Cardiac fibroblast (primary cell): ENCODE measurements at places on chromosomes 3 and 15.

- no peak for DNase-seq
These were observed 3.3 kb downstream of the RHOV start for GRCh38 chr15:40870716-40871115.

DNA sequence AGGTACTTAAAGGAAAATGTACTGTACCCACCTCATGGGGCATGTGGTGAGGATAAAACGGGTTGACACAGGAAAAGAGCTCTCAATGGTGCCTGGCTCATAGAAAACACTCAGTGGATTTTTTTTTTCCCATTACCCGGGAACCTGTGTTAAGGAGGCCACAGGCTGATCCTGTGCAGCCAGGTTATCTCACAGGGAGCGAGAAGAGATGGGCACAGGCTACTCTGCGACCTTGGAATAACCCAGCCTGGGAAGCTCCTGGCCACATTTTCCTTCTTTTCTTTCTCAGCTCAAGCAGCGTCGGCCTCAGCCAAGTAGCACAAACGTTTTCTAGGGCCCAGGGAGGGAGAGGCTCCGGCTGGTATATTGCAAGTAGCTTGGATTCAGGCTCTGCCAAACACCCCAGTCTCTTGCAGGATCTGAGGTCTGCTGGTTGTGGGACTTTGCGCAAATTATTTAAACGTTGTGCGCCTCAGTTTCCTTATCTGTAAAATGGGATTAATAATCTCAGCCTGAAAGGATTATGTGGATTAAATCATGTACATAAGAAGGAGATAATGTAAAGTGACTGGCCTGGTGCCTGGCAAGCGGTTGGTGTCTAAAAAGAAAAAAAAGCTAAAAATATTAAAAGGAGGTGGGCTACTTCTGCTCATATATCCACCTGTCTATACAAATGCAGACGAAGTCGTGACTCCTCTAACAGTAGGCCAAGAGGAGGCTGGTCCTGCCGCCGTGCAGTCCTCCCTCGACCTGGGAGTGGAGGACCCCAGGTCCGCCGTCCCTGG, 2.2 kb downstream of the FURIN start:
- peak; percentile 48 for DNase-seq

DNA sequence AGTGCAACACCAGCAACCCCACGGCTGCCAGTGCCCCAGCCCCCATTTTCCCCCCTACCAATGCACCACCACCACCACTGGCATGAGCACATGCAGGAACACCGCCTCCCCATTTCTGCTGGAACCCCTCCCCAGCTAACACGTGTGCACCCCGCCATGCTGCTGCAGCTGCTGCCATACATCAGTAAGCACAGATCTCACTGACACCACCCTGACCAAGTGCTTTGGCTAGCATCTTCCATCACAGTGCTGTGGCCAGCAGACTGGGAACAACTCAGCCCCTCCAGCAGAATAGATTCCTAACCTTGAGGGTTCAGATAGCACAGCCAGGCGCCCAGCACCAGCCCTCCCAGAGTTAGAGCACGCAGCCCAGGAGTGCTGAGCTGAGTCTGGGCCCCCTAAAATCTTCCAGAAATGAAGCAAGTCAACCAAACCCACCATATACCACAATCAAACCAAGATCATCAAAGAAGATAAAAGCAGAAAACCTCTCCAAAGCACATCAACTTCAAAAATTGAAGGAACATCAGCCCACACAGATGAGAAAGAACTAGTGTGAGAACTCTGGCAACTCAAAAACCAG, 81.2 kb upstream of the CDV3 start:
- DNase-seq = no peak

- peak; percentile 90 for DNase-seq
These were observed 54.7 kb upstream of the GK5 start for GRCh38 chr3:142279965-142280590.

- DNase-seq = no peak
These were observed 87.2 kb upstream of the TNFAIP8L3 start for GRCh38 chr15:51181905-51182304.

GRCh38 chr15:42903388-42904324, 16.9 kb downstream of the TTBK2 start:
- no peak for DNase-seq

DNA sequence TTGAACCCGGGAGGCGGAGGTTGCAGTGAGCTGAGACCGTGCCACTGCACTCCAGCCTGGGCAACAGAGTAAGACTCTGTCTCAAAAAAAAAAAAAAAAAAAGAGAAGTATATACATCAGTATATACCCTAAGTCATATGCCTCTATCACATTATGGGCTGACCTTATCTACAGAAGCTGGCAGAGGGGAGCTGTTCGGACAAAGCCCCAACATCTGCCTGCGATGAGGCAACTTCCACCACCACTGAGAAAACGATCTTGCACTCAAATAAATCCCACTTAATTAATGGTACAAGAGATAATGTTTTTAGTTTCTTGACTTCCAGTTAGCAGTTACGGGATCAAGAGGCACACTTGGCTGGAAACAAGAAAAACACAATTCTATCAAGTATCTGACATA, 2.2 kb downstream of the GLT8D1 start:
- DNase-seq = no peak

- DNase-seq = no peak
These were observed 27.2 kb downstream of the HSPBAP1 start for GRCh38 chr3:122766430-122766829.

DNA sequence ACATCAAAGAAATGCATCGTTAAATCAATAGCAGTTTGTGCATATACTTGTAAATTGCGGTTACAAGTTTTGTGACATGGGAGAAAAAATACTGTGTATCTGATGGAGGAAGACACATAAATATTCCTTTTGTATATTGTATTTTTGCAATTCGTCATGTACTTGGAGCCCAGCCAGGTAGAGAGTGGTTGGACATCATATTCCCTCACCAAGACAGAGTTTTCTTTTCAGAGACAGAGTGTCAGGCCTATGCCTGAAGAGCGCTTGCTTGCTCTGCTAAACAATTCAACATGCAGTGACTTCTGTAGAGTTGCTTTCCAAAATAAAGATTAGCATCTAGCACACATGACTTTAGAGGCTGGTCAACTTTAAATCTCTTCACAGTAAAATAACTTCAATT, 24.8 kb upstream of the MEIS2 start:
- peak; percentile 63 for DNase-seq

DNA sequence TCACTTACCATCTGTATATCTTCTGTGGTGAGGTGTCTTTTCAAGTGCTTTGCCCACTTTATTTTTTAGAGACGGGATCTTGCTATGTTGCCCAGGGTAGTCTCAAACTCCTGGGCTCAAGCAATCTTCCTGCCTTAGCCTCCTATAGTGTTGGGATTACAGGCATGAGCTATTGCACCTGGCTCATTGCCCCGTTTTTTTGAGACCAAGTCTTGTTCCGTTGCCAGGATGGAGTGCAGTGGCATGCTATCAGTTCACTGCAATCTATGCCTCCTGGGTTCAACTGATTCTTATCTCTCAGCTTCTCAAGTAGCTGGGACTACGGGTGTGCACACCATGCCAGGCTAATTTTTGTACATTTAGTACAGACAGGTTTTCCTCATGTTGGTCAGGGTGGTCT, 52.5 kb upstream of the TTBK2 start:
- no peak for DNase-seq

GRCh38 chr15:88674661-88675060, 35.8 kb downstream of the ISG20 start:
- no peak for DNase-seq

DNA sequence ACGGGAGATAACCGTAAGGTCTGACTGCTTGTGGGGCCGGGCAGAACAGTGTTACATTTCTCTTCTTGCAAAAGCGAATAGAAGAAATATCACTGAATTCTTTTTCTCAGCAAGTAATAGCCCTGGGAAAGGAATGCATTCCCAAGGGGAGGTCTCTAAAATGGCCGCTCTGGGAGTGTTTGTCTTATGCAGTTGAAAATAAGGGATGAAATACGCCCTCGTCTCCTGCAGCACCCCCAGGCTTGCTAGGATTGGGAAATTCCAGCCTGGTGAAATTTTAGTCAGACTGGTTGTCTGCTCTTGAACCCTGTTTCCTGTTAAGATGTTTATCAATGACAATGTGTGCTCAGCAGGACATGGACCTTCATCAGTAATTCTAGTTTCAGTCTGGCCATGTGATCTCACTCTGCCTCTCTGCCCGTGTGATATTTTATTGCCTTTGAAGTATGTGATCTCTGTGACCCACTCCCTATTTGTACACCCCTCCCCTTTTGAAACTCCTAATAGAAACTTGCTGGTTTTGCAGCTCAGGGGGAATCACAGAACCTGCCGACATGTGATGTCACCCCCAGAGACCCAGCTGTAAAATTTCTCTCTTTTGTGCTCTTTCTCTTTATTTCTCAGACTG, 715.6 kb downstream of the ROBO1 start:
- no peak for DNase-seq

- no peak for DNase-seq
These were observed 95.3 kb upstream of the LPP start for GRCh38 chr3:188058569-188059184.

GRCh38 chr15:42955518-42955917, 34.9 kb upstream of the TTBK2 start:
- DNase-seq = peak; percentile 86

DNA sequence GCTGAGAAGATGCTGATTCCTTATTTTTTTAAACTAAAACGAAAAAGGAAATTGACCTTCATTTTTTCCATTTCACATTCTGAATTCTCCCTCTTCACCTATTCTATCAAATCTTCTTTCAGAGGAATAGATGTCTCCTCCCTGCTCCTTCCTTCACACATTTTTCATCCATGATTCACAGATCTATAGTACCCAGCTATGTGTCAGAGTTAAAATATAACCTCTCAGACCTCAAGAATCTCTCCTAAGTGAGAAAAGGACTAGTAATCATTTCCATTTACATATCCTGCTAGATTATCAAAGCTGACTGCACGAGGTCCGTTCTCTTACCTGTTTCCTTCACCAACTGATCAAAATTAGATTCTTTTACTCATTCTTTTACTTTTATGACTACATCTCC, 1297.6 kb upstream of the ALCAM start:
- no peak for DNase-seq

DNA sequence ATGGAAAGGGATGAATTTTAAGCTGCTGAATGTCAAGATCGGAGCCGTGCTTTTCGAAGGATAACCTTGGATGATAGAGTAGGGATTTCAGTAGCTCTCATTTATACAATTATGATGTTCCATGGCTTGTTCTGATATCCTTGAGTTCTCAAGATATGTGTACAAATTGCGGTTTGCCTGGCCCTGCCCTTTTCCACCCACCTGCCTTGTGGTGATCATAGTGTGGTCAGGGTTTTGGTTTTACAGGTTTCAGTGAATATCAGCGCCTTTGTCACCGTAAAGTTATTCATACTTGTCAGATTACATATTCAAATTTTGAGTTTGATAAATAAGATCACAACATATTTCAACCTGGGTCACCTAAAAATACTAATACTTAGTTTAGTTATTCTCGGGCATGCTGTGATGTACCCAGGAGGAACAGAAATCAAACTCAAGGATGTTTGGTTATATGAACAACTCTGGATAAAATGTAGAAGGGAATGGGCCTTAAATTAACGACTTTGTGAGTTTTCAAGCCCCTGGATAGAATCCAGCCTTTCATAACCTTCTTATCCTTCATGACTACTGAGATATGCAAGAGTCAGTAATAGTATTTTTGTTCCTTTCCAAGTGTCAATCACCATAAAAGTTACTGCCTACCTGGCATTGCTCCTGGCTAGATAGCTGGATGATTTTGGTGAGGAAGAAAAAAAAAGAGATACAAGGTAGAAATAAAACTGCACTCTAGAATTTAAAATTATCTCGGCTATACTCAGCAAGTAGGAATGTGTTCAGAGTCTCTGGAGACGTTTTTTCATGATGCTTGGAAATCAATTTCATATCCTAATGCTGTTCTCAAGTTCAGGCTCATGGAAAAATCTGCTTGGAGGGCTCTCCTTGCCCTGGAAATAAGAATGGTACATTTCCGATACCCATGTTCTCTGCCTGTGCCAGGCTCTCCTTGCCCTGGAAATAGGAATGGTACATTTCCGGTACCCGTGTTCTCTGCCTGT, 209.2 kb upstream of the TPRG1 start:
- DNase-seq = no peak

GRCh38 chr15:36632226-36632625, 52.8 kb downstream of the CDIN1 start:
- peak; percentile 73 for DNase-seq

DNA sequence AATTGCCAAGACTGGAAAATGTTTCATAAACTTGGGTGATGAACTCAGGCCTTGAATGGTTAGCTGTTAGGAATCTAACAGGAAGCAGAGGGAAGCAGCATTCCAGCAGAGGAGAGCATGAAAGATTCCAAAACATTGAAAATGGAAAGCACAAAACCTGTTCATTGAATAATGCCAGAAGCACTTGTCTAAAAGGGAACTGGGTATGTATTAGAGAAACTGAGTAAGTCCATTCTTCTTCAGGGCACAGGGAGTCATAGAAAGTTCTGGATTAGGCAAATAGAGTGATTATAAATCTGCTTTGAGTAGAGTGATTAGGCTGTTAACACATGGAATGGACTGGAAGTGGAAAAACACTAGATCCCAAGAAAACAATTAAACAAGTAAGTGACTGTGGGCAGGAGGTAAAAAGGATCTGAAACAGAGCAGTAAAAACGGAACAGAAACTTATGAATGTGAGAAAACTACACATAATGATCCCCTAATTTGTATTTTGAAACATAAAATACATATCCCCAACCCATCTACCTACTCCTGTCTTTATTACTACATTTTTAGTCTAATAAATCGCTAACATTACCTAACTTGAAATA, 343.4 kb downstream of the TBC1D5 start:
- no peak for DNase-seq
